ENCODE measurements at places on chromosomes 2 and 18.

DNA sequence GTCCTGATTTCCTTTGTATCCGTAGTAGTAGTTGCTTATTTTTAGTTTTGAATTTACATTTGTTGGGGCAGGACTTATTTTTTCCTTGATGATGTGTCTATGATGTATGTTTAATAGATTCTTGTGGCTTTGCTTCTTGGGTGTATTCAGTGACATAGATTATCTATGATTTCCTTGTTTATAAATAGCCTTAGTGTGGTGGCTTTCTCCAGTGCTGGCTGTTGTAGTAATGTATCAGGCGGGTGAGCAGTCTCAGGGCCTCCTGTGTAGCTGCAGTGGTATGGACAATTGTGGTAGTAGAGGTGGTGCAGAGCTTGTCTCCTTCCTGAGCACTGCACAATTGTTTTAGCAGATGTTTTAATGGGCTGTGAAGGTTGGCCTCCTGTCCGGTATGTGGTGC, 60.5 kb downstream of the SMCHD1 start:
- DNase-seq = no peak

DNA sequence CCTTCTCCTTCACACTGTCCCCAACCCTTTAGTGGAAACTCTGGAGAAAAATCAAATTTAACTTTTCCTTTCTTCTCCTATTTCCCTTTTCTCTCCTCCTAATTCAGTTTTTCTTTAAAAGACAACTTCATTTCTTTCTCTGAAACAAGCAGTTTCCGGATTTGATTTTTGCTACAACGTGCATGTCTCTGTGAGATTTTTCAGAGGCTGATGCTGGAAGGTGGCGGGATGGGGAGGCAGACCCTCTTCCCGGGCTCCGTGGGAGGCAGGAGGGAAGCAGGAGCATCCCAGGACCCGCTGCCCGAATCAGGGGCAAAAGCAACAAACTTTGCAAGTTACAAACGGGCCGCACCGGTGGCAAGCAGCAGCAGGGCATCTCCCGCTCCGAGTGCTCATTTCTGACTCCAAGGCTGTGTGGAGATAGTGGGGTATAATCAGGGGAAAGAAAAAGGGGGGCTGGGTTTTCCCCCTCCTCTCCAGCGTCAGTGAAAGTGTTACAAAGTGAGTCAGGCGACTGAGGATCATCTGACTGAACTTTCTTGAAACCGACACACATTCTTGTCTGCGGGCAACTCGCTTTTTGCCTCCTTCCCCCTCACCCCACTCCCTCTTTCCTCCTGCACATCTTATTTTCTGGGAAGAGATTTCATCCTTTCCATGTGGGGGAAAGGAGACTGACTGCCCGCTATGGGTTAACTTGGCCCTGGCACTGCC, 6.4 kb downstream of the ZEB2 start:
- no peak for DNase-seq

- DNase-seq = no peak
Measured at GRCh38 chr18:38456253-38456652, 890.7 kb upstream of the CELF4 start.

- DNase-seq = no peak
Measured at GRCh38 chr2:65413106-65413505, 19.3 kb downstream of the SPRED2 start.

GRCh38 chr2:239920693-239921365, 104.3 kb downstream of the NDUFA10 start:
- DNase-seq = no peak

- no peak for DNase-seq
Measured at GRCh38 chr2:1824202-1824905, 80.0 kb upstream of the PXDN start.

DNA sequence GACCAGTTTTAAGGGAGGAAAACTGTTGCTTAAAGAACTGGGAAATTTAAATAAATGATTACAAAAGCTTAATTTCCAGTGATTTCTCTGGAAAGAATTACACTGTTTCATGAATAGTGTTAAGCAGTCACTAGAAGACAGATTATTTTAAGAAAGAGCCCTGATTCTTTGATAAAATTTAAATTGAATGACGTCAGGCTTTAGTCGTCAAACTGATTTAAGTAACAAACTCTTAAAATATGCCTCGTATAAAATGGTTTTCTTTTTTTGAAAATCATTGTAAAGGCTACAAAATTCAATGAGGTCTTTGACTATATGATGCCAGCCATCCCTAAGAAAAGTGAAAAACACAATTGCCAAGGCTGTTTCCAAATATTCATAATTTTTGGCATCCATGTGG, 465.0 kb downstream of the NR4A2 start:
- DNase-seq = no peak

DNA sequence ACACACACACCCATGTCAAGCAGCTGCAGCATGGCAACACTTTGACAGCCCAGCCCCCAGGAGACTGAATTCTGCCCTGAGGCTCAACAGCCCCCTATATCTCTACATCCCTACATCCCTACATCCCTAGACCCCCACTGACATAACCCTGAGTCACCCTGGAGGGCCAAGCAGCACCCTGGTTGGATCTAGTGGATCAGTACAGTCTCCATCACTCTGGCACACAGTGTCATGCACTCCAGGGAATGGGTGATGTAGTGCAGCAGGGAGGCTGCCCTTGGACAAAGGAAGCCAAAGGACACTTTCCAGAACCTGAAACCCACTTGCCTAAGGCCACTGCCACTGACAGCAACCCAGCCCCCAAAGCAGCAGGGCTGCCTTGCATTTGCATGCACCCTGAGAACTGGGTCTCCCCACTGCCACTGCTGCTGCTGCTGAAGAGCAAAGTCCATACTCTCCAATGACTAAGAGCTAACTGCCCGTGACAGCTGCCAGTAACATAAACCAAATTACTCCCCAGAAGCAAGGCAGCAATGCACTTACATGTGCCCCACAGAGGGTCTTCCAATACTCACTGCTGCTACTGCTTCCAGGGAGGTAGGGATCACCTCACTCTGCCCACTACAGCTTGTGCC, 681.6 kb upstream of the KLHL29 start:
- no peak for DNase-seq

- DNase-seq = no peak
Measured at GRCh38 chr2:207512356-207512755, 17.4 kb upstream of the CREB1 start.

DNA sequence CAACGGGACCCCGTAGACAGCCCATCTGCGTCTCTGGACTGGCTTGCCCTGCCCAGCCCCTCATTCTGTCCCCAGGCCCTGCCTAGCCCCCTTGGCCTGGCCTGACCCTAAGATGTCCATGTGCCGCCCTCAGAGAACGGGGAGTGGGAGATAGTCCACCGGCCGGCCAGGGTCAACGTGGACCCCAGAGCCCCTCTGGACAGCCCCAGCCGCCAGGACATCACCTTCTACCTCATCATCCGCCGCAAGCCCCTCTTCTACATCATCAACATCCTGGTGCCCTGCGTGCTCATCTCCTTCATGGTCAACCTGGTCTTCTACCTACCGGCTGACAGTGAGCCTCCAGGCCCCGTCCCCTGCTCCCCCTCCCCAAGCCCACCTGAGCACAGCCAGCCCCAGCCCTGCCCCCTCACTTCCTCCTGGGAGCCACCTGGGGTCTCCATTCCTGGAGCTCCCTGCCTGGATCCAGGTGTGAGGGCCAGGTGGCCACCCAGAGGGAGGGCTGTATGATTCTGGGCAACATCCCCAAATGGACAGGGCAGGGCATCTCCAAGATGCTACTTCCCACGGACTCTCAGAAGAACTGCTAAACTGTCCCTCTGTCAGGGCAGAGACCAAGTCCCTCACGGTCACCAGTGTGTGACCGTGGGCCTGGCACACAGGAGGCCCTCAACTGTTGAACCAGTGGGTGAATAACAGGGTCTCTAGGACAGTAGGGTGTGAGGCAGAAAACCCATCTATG, 4.0 kb downstream of the CHRND start:
- no peak for DNase-seq

DNA sequence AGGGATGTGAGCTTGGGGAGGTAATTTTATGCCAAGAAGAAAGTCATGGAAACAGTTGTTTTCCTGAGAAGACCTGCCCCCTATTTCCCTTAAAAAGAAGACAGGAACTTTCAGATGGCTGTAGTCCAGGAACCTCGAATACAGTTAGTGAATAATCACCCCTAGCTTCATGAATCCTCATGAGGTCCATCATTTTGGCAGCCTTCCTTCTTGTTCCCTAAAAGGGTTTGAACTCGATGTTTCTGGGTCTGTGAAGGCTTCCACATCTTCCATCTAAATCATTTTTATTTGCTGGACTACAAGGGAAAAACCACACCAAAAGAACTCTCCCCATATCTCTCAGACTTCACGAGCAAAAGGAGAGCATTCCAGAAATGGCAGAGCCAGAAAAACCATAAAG, 290.8 kb downstream of the SLC4A3 start:
- DNase-seq = no peak

- no peak for DNase-seq
Measured at GRCh38 chr18:38899252-38899651, 1333.7 kb upstream of the CELF4 start.

GRCh38 chr2:115733190-115733775, 1290.8 kb downstream of the DPP10 start:
- no peak for DNase-seq

DNA sequence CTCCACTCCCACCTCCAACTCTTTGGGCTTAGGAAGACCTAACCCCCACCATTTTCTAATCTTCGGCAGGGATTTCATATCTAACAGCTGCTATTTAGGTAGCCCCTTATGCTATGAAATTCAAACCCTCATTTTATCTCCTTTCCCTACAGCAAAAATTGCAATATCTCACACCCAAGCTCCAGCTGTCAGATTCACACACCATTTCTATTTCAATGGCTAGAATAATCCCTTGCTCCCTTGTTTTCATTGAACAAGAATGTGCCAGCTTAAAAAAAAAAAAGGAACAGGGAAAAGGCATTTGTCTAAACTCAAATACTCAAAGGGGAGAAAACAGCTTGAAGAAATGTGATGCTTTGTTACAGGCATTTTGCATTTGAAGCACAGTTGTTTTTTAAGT, 850.6 kb upstream of the ACVR2A start:
- DNase-seq = no peak

DNA sequence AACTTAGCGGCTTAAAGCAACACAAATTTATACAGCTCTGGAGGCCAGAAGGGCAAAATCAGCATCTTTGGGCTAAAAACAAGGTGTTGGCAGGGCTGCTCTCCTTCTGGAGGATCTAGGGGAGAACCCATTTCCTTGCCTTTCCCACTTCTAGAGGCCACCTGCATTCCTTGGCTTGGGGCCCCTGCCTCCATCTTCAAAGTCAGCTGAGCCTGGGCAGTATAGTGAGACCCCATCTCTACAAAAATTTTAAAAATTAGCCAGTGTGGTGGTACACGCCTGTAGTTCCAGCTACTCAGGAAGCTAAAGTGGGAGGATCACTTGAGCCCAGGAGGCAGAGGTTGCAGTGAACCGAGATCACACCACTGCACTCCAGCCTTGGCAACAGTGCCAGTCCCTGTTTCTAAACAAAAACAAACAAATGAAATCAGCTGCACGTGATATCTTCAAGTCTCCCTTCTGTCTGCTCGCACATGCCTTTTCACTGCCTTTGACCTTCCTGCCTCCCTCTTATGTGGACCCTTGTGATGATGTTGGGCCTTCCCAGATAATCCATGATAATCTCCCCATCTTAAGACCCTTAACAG, 200.6 kb downstream of the ZFP36L2 start:
- no peak for DNase-seq

DNA sequence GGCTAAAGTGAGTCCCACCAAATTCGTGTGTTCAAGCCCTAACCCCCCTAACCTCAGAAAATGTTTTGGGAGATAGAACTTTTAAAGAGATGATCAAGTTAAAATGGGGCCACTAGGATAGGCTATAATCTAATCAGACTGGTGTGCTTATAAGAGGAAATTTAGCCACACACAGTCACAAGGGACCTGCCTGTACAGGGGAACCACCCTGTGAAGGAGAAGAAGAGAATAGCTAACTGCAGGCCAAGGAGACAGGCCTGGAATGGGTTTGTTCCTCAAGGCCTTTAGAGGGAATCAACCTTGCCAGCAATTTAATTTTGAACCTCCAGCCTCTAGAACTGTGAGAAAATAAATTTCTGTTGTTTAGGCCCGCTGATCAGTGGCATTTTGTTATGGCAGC, 36.0 kb upstream of the TANK start:
- no peak for DNase-seq

DNA sequence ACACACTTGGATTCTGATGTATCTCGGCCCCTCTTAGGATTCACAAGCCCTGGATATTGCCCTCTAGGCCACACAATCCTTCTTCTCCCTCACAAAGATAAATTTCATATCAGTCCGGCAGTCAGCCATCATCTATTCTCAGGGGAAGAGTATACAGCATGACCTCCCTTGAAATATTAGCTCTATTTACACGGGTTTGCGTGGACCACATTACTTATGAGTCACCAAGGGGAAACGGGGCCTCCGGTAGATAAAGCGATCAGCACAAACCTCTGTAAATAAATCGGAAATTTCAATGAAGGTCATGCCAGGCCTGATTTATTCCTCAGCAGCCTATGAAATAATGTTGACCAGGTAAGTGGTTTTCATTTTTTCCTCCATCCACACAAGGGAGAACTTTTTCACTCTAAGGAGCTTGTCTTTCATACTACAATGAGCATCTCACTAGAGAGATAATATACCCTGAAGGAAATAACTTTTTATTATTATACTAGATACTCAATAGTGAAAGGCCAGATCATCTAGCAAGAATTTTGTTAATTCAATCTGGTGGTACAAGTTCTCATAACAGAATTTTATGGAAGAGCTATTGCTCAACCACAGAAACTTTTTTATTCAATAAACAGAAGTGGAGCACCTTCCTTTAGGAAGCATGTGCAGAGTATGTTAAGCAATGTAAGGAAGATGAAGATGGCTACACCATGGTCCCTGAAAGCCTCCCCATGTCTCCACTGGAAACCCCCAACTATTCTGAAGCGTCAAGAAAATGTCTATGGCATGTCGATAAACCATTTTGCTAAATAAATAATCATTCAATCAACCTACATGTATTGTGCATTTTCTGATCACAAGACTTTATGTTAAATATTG, 125.2 kb upstream of the PIK3C3 start:
- DNase-seq = no peak

- DNase-seq = peak; percentile 33
Measured at GRCh38 chr2:54559006-54559445, 102.9 kb downstream of the SPTBN1 start.

GRCh38 chr2:126874961-126875360, 23.7 kb upstream of the TEX51 start:
- DNase-seq = no peak

Measured in Caki2 (cell line).